NCI-H774 (cell line): ENCODE measurements at places on chromosomes 7 and 10.

DNA sequence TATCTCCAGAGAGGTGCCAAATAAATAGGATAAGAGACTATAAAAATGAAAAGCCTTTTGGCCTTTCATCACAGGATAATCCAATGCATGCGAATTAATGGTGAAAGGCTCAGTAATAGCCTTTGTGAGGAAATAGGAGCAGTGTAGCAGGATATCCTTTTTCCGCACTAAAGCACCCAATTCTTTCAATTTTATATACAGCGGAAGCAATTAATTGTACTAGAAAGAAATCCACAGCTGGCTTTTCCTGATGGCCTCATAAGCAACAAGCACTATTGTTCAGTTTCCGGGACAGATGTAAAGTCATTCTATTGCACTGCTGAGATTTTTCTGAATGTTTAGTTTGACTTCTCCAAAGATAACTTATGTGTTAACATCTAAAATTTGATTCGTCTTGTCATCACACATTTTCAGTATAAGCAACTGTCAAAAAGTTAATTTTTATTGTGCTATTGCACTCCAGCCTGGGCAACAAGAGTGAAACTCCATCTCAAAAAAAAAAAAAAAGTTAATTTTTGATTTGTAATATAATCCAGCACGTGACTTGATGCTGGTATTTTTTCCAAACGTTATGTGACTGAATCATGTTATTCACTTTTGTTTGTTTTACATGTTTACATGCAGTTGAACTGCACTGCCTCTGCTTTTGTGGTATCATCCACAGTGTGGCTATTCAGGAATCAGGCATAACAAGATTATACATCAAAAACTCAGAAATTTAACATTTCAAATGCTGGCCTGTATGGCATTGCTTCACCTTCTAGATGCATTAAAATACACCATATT, 8.4 kb upstream of the BMPR1A start:
- no peak for DNase-seq

- DNase-seq = no peak
Measured at GRCh38 chr10:114258274-114258840, 19.3 kb downstream of the VWA2 start.

DNA sequence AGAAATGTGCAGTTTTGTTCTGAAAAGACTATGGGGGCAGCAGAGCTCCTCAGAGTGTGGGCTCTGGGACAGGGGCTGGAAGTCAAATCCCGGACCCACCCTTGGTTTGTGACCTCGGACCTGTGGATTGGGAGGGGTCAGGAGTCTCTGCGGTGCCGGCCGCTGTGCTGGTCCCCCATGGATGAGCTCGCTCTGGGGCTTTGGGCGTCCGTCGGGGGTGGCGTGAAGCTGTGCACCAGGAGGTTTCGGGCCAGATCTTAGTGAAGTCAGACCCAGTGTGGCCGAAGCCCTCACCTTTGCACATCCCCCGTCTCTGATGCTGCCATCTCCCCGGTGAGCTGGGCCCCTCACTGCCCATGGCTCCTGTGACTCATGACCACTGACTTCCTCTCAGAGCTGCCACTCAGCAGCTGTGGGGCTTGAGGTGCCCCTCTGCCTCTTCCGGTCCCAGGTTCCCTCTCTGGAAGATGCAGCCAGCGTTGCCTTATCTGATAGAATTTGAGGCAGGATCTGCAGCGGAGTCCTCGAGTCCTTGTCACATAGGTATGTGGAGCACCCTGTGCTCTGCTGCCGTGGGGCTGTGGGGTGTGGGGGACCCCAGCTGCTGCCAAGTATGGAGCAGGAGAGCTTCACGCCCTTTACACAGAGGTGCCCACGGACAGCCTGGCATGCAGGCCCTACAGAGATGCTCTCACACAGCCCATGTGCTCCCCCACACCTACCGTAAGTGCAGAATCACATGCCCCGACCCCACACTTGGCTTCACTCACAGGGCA, 11.4 kb upstream of the SCART1 start:
- DNase-seq = no peak

DNA sequence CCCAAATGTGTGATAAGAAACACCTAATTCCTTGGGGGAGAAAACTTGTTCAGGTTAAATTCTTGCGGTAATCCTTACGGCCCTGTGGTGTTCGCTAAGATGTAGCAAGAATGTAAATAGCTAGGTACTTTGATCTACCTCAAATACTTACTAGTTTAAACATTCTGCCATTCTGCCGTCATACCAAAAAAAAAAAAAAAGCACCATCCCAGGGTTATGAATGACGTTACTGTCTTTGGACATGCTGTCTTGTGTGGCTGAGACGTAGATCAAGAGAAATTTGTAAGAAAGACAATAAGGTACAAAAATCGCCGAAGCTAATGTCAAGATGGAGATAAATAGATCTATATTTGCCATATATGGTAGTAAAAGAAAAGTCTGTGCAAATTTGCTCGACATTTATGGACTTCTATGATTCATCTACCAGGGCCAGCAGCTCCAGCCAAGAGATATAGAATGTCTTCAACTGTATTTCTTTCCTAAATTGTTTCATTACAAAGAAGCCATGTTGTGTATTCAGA, 195.6 kb downstream of the CUX1 start:
- DNase-seq = no peak

DNA sequence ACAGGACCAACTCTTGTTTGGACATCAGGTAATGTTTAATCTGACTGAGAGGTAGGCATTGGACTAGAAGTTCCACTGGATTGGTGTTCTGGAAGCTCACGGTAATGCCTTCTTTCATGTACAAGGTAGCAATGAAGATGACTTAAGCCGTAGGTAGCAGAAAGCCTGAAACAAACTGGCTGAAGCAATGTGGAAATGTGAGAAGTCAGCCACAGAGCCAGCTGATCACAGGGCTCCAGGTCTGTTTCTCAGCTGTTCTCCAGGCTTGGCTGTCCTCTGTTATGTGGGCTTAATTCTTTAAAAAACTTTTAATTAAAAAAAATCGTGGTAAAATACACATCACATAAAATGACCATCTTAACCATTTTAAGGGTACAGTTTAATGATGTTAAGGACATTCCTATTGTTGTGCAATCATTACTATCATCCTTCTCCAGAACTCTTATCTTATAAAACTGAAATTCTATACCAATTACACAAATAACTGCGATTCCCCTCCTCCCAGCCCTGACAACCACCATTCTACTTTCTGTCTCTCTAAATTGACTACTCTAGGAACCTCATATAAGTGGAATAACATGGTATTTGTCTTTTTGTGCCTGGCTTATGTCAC, 101.4 kb upstream of the ZNF32 start:
- no peak for DNase-seq

GRCh38 chr10:69769395-69769992, 32.2 kb upstream of the COL13A1 start:
- no peak for DNase-seq

- peak; percentile 27 for DNase-seq
Measured at GRCh38 chr7:43513251-43513650, 69.7 kb upstream of the STK17A start.

DNA sequence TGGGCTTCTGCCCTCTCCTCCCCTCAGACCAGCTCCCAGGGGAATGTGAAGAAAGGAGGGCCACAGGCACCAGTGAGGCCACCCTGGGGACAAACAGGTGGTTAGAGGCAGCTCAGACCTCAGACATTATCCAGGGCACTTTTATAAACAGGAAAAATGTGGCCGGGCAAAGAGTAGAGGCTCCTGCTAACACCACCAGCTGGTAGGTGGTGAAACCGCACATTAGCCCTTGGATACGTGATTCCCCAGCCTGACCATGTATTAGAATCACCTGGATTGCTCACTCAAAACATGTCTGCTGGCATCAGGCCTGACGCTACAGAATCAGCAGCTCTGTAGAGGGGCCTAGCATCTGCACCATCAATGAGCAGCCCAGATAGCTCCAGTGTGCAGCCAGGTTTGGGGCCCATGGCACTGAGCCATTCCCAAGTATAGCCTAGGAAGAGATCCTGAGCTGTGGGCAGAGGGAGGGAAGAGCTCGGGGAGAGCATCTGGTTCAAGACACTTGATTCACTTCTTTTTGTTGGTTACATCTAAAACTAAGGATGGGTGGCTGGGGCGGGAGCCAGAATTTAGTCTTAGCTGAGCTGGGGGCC, 37.1 kb downstream of the GPR26 start:
- no peak for DNase-seq

- DNase-seq = no peak
Measured at GRCh38 chr10:44913350-44914081, 2.4 kb downstream of the TMEM72 start.

GRCh38 chr10:112915590-112916572, 34.2 kb upstream of the TCF7L2 start:
- DNase-seq = no peak

GRCh38 chr10:108465871-108466641, 1301.5 kb upstream of the SORCS1 start:
- DNase-seq = no peak

GRCh38 chr7:20697351-20697750, 81.9 kb downstream of the ABCB5 start:
- no peak for DNase-seq

DNA sequence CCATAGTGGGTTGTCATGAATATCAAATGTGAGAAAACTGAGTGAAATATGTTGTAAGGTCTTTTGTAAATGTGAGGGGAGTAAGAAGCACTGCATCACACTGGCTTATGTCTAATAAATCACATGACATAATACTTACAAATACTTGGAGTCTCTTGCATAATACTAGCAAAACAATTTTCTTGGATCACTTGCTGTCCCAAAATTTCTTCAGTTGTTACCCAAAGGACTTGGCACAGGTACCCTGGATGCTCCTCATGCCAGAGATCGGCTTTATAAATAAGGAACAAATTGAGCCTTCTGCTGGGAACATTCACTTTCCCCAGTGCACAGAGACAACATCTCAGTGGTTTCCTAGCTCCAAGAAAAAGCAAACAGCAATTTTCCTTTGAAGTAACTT, 5.0 kb upstream of the LRIT2 start:
- DNase-seq = no peak

DNA sequence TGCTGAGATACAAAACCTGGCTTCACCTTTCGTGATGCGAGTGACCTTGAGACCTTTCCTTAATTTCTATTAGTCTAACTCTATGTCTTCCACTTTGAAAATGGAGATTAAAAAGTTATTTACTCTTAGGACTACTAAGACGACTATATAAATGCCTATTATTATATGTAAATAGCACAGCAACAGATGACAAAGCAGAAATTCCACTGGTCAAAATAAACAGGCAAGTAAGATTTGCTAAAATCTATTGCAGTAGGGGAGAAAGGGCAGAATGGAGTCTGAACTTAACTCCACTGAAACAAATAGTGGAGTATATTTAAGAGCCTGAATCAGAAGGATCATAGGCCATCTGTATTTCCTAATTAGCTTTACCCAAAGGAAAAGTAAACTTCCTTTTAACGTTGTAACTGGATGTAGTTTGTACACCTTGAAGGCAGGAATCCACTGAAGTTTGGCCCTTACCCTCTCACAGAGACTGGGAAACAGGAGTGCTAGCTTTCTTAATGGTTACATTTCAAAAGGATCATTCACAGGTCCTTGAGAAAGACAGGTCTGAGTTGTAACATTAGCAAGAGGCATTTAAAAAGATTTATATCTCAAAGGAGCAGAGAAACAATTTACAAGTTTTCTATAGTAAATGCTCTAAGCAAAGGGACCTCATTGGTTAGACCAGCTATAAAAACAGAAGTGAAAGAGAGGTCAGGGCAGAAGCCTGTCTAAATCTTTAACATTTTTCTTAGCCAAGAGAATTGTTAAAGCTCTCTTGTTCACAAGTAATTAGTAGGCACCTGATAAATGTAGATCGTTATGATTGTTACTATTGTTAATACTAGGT, 332.5 kb downstream of the ZWINT start:
- DNase-seq = no peak

DNA sequence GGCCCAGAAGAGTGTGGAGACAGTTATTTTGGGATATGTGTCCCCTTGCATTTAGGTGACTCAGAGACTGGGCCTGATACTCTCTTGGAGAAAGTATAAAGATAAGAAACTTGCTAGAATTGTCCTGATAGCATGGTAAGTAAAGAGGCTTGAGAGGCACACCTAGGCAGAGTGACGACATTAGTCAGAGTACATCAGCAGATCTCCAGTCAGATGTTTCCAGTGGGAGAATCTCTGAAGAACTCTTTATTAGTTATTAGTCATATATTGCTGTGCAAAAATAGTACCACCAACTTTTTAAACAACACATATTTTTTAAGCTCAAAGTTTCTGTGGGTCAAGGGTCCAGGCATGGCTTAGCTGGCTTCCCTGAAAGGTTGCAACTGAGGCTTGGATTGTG, 182.6 kb downstream of the NEBL start:
- DNase-seq = no peak

DNA sequence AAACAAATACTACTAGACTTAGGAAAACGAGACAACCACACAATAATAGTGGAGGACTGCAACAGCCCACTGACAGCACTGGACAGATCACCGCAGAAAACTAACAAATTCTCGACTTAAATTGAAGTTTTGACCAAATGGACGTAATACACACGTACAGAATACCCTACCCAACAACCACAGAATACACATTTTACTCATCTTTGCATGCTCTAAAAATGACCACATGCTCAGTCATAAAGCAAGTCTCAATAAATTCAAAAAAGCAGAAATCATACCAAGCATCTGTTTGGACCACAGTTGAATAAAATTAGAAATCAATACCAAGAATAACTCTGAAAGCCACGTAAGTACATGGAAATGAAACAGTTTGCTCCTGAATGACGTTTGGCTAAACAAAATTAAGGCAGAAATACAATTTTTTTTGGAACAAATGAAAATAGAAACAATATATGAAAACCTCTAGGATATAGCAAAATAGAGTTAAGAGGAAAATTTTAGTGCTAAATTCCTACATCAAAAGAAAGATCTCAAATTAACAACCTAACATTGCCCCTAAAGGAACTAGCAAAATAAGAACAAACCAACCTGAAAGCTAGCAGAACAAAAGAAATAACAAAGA, 30.6 kb downstream of the MAPK8 start:
- DNase-seq = no peak
